CD4-positive, alpha-beta memory T cell (primary cell): ENCODE measurements at places on chromosomes 1 and 21. TPM values are rescaled to one million over a fixed set of nuclear protein-coding genes. Genes with fewer than 3 reads are reported as not detected.

DNA sequence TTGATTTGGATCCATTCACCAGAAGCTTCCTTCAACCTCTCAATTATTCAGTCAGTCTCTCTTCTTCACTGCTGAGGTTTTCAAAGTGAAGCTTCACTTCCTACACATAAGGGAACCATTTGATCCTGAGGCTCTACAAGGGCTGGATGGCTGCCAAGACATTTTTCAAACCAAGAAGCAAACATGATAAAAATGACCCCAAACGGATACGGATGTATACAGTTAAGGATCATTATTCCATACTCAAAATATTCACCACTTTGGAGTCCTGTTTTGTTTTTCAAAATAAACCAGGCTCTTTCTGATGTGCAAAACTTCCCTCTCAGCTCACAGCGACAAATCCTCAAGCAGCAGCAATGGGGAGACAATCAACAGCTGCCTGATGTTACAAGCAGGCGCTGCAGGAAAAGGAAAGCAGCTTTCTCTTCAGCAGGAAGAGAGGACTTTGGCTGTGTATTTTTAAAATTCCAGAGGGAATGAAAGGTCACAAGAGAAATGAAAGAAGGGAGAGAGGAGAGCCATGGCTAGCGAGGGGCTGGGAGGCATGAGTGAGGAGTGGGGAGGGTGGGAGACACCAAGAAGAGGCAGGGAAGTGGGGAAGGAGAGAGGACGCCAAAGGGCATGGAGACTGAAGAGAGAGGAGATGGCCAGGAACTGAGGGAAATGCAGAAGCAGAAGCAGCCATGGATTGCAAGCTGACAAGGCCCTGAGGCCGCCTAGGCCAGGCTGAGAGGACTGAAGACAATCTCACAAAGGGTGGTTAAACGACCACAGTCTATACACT is 145.4 kb downstream of the SLC45A1 start:
- peaks cover 18% of the 10 kb centered on the region for H3K4me1 ChIP-seq
- no peaks in the 10 kb centered on the region for H3K36me3 ChIP-seq
- DNase-seq, result peak; percentile 9
- no peaks in the 10 kb centered on the region for H3K27me3 ChIP-seq
- H3K27ac ChIP-seq, result no peak overlapping the region

Gene TFAP2E
- 2.9 TPM for total RNA-seq

DNA sequence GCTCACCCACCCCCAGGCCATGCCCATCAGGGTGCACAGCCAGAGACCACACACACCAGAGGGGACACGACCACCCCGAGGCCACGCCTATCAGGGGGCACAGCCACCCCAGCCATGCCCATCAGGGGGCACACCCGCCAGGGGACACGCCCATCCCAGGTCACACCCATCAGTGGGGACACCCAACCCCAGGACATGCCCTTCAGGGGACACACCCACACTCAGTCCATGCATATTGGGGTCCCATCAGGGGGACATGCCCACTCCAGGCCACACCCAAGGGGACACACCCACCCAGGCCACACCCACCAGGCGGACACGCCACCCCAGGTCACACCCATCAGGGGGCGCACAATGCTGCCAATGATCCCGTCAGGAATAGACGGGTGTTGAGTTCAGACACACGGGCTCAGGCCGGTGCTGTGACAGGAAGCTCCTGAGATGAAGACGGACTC is 20.7 kb downstream of the MCM3AP start:
- H3K4me1 ChIP-seq, result no peaks in the 10 kb centered on the region
- no peak overlapping the region for H3K27ac ChIP-seq
- peaks cover 65% of the 10 kb centered on the region for H3K36me3 ChIP-seq
- no peak for DNase-seq

Gene USH2A
- total RNA-seq, result not detected

- H3K27me3 ChIP-seq, result no peaks in the 10 kb centered on the region
- no peaks in the 10 kb centered on the region for H3K4me1 ChIP-seq
These were observed 22.9 kb upstream of the FOXE3 start for GRCh38 chr1:47393141-47393540.

Gene TIE1
- total RNA-seq, result not detected
